ENCODE measurements at places on chromosomes 2 and 18. TPM values are rescaled to one million over a fixed set of nuclear protein-coding genes. Genes with fewer than 3 reads are reported as not detected.

The SULT1C4 gene
- not detected for polyA plus RNA-seq

The TNFAIP6 gene
- polyA plus RNA-seq: not detected

The EPHA4 gene
- polyA plus RNA-seq: 71.1 TPM

The CXCR4 gene
- 0.50 TPM for polyA plus RNA-seq

The HTR2B gene
- not detected for polyA plus RNA-seq

The TDRD15 gene
- not detected for polyA plus RNA-seq

The LINC00305 gene
- polyA plus RNA-seq: not detected

The SLC9A4 gene
- 0.06 TPM for polyA plus RNA-seq

The IL37 gene
- not detected for polyA plus RNA-seq

The CXCR1 gene
- polyA plus RNA-seq: not detected

The EVA1A gene
- polyA plus RNA-seq: not detected

The FBLN7 gene
- 0.50 TPM for polyA plus RNA-seq

The ASAP2 gene
- 41.0 TPM for polyA plus RNA-seq

The CCL20 gene
- polyA plus RNA-seq: not detected

The UGT1A10 gene
- not detected for polyA plus RNA-seq

The GMPPA gene
- polyA plus RNA-seq: 20.4 TPM

The RESP18 gene
- not detected for polyA plus RNA-seq

The DCC gene
- 37.4 TPM for polyA plus RNA-seq

The TCF23 gene
- not detected for polyA plus RNA-seq

The AQP12A gene
- not detected for polyA plus RNA-seq

The NABP1 gene
- 1.5 TPM for polyA plus RNA-seq

The SAG gene
- not detected for polyA plus RNA-seq

The USP40 gene
- 29.9 TPM for polyA plus RNA-seq

The DIPK1C gene
- polyA plus RNA-seq: not detected
